ENCODE measurements at places on chromosomes 11 and 22. TPM values are rescaled to one million over a fixed set of nuclear protein-coding genes. Genes with fewer than 3 reads are reported as not detected.

GRCh38 chr22:43627485-43628213, 184.5 kb downstream of the EFCAB6 start:
- H3K27me3 ChIP-seq: no peaks in the 10 kb centered on the region
- no peaks in the 10 kb centered on the region for H3K4me1 ChIP-seq
- DNase-seq: no peak
- no peak overlapping the region for H3K27ac ChIP-seq
- no peak overlapping the region for H3K4me3 ChIP-seq

GRCh38 chr11:73542175-73542574, 55.7 kb downstream of the FAM168A start:
- peaks cover 7% of the 10 kb centered on the region for H3K4me1 ChIP-seq
- no peaks in the 10 kb centered on the region for H3K27me3 ChIP-seq
- no peaks in the 10 kb centered on the region for H3K36me3 ChIP-seq
- DNase-seq: no peak
- H3K27ac ChIP-seq: no peak overlapping the region

Gene ROBO4
- 16.0 TPM for total RNA-seq

DNA sequence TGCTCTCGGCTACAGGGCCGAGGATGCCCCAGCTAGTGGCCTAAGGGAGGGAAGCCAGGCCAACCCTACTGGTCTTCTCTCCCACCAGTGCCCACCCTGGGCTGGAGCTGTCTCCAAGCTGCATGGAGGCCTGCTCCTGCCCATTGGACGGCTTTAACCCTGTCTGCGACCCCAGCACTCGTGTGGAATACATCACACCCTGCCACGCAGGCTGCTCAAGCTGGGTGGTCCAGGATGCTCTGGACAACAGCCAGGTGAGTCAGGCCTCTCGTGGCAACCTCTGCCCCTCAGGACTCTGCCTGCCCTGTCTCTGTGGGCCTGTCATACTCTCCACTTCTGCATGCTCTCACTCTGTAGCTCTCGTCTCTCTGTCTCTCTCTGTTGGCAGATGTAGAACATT, 44.1 kb upstream of the TPBGL start:
- H3K4me1 ChIP-seq: peaks cover 45% of the 10 kb centered on the region
- H3K27me3 ChIP-seq: no peaks in the 10 kb centered on the region
- no peak for DNase-seq
- peaks cover 3% of the 10 kb centered on the region for H3K36me3 ChIP-seq
- H3K4me3 ChIP-seq: no peak overlapping the region
- no peak overlapping the region for H3K27ac ChIP-seq

DNA sequence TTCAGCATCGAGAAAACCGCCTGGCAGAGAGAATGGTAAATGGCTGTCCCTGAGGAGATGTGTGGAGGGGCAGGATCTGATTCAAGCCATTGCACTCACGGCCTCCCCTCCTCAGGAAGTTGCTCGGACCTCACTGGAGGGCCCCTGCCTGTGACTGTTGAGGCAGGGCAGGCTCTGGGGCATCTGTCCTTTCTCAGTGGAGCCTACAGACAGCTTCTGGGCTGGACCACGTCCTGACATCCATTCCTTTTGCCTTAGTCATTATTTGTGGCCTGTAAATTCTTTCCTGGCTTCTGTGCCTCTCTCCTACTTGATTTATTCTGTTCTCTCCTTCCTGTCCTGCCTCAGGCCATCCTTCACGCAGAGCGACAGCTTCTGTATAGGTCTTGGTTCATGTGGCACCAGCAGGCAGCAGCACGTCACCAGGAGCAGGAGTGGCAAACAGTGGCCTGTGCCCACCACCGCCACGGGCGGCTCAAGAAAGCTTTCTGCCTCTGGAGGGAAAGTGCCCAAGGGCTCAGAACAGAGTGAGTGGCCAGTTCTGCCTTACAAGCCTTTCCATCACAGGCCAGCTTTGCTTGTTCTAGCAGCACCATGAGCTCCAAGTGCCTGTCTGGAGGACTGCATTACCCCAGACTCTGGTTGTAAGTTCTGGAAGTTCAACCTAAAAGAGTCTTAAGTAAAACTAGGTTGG, 59.6 kb downstream of the PISD start:
- no peaks in the 10 kb centered on the region for H3K4me1 ChIP-seq
- H3K27ac ChIP-seq: no peak overlapping the region
- peak; percentile 26 for DNase-seq
- H3K4me3 ChIP-seq: no peak overlapping the region
- H3K27me3 ChIP-seq: no peaks in the 10 kb centered on the region

Gene THRSP
- 36.9 TPM for total RNA-seq

Gene KCNQ1OT1
- 2.5 TPM for total RNA-seq

- H3K4me3 ChIP-seq: no peak overlapping the region
- no peaks in the 10 kb centered on the region for H3K4me1 ChIP-seq
- no peak for DNase-seq
- H3K27me3 ChIP-seq: no peaks in the 10 kb centered on the region
- no peak overlapping the region for H3K27ac ChIP-seq
These were observed 123.9 kb downstream of the CTNND1 start for GRCh38 chr11:57885298-57886050.

- no peak overlapping the region for H3K27ac ChIP-seq
- H3K4me1 ChIP-seq: no peaks in the 10 kb centered on the region
- DNase-seq: no peak
- no peaks in the 10 kb centered on the region for H3K27me3 ChIP-seq
- H3K36me3 ChIP-seq: no peaks in the 10 kb centered on the region
These were observed 63.1 kb downstream of the LHFPL7 start for GRCh38 chr22:24883432-24883831.

- H3K36me3 ChIP-seq: peaks cover 41% of the 10 kb centered on the region
- H3K27ac ChIP-seq: no peak overlapping the region
- peak; percentile 72 for DNase-seq
- H3K4me1 ChIP-seq: peaks cover 9% of the 10 kb centered on the region
- no peak overlapping the region for H3K4me3 ChIP-seq
- no peaks in the 10 kb centered on the region for H3K27me3 ChIP-seq
These were observed 10.9 kb downstream of the LTO1 start for GRCh38 chr11:69664103-69664775.

DNA sequence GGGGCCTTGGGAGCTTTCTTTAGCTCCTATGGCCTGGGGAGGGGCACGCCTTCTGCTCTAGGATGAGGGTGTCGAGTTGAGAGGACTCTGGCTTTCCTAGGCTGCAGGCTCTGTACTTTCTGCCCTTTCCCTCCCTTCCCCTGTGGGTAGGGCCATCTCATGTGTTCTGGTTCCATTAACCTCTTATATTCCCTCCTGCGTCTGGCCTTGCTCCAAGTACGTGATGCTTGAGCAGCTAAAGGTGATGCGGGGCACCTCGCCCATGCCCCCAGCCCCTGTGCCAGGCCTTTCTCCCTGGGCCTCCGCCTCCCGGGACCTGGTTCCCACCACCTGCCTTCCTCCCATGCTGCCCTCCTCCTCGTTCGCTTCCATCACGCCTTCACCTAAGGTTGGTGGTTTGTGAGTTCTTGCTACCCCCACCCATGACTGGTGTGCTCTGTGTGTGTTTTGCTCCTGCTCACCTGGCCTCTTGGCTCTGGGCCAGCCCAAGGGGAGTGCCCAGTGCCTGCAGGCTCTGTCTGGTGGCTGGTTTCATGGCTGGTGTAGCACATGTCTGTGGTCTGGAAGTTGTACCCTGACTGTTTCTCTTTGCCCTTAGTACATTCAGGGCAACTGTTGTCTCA, 34.1 kb downstream of the PHLDB1 start:
- H3K27ac ChIP-seq: no peak overlapping the region
- H3K36me3 ChIP-seq: peaks cover 75% of the 10 kb centered on the region
- no peaks in the 10 kb centered on the region for H3K27me3 ChIP-seq

Gene PHLDA2
- 19.9 TPM for total RNA-seq

Gene OR51B5
- not detected for total RNA-seq

Gene MOGAT2
- total RNA-seq: 4.5 TPM

- no peak overlapping the region for H3K27ac ChIP-seq
- no peak for DNase-seq
- no peaks in the 10 kb centered on the region for H3K27me3 ChIP-seq
These were observed 22.1 kb downstream of the ZNF195 start for GRCh38 chr11:3356858-3357257.

Gene MISFA
- total RNA-seq: 2.7 TPM

- H3K36me3 ChIP-seq: no peaks in the 10 kb centered on the region
- no peaks in the 10 kb centered on the region for H3K27me3 ChIP-seq
- no peak for DNase-seq
- peak overlapping the region; percentile 0 for H3K4me3 ChIP-seq
These were observed 11.9 kb downstream of the CHRM1 start for GRCh38 chr11:62909107-62909894.

GRCh38 chr11:87306262-87306851, 268.6 kb downstream of the TMEM135 start:
- H3K27me3 ChIP-seq: no peaks in the 10 kb centered on the region
- no peak for DNase-seq
- H3K36me3 ChIP-seq: no peaks in the 10 kb centered on the region
- no peak overlapping the region for H3K27ac ChIP-seq

DNA sequence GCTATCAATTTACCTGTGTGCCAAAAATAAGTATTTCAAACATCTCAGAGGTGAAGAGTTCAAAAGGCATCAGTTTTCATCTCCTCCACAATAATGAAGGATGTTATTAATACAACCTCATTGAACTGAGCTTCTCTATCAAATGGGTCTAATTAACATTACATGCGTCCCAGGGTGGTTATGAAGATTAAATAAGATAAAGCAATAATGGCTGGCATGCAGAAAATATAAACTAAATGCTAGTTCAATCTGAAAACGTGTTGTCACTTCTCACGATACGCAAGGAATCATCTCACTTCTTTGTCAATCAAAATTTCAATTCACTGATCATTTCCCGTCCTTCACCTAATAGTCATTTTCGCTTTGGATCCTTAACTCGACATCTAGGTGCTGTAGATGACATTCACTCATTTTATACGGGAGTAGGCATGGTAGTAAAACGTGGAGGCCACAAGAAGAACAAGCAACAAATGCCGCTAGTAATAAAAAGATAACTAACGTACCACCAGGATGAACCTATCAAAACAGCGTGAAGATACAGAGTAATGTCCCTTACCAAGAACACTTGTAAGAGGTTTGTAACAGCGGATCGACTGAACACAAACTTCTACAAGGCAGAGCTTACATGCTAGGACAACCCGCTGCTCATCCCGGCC, 918 bp downstream of the CHORDC1 start:
- peak overlapping the region; percentile 81 for H3K27ac ChIP-seq
- peaks cover 26% of the 10 kb centered on the region for H3K4me1 ChIP-seq
- no peak for DNase-seq

- H3K4me3 ChIP-seq: no peak overlapping the region
- peak; percentile 43 for DNase-seq
- no peaks in the 10 kb centered on the region for H3K27me3 ChIP-seq
- no peak overlapping the region for H3K27ac ChIP-seq
These were observed 35.0 kb downstream of the PDGFB start for GRCh38 chr22:39209756-39210155.

DNA sequence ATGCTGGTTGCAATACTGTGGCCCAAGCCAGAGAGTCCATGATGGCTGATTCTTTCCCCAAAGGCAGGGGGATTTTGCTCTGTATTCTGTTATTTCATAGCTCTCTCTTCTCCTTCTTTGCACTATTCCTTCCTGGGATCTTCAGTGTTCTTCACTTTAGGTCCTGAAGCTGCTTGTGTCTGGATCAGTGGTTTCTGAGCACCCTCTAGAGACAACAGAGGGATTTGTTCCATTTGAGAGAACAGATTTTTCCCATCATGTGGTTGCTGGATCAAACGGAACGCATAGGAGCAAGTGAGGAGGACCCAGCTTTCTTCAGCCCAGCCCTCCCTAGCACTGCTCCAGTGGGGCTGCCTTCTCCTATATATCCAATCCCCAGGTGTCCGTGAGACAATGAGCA, 68.7 kb upstream of the SYN3 start:
- H3K4me3 ChIP-seq: no peak overlapping the region
- no peaks in the 10 kb centered on the region for H3K27me3 ChIP-seq
- H3K27ac ChIP-seq: no peak overlapping the region
- H3K4me1 ChIP-seq: no peaks in the 10 kb centered on the region
- no peaks in the 10 kb centered on the region for H3K36me3 ChIP-seq

GRCh38 chr22:44491269-44492035, 6.6 kb downstream of the RTL6 start:
- no peaks in the 10 kb centered on the region for H3K27me3 ChIP-seq
- H3K27ac ChIP-seq: no peak overlapping the region
- peaks cover 2% of the 10 kb centered on the region for H3K36me3 ChIP-seq
- DNase-seq: no peak
- no peak overlapping the region for H3K4me3 ChIP-seq

Gene FGF19
- total RNA-seq: not detected

GRCh38 chr11:9396752-9397151, 12.3 kb downstream of the IPO7 start:
- H3K27ac ChIP-seq: no peak overlapping the region
- H3K4me1 ChIP-seq: peaks cover 6% of the 10 kb centered on the region
- H3K4me3 ChIP-seq: no peak overlapping the region
- H3K36me3 ChIP-seq: no peaks in the 10 kb centered on the region
- no peaks in the 10 kb centered on the region for H3K27me3 ChIP-seq
- no peak for DNase-seq

DNA sequence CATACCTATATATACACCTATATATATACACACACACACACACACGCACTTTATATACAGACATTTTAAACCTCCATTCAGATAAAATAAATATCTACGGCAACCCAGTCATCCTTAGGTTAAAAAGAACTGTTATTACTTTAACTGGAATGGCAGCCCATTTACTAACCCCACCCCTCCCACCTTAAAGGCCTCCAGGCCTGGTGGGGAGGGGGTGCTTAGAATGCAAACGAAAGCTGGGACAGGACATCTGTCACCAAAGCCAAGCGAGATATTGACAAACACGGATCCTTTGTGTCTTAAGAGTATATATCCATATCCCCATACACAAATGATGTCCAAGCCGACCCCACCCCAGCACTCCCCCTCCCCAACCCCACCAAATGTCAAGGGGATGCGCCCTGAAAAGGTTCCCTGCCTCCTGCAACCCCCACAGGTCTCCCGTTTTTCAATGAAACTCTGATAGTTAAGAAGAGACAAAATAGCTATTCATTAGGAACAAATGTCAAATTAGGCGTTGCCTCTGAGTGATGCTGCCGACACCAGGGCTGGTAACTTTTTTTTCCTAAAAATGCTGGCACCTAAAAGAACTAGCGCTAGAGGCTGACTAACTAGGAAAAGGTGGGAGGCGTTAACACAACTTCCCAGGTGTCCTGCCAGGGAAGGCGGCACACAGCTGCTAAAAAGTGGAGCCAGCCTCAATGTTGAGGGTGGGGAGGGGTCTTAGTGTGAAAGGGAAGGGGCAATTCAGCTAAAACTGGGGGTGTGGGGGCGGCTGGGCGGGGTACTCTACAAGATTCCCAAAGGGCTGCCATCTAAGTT, 5.6 kb downstream of the MN1 start:
- H3K4me3 ChIP-seq: peak overlapping the region; percentile 19
- H3K27ac ChIP-seq: no peak overlapping the region
- no peaks in the 10 kb centered on the region for H3K36me3 ChIP-seq
- DNase-seq: no peak

DNA sequence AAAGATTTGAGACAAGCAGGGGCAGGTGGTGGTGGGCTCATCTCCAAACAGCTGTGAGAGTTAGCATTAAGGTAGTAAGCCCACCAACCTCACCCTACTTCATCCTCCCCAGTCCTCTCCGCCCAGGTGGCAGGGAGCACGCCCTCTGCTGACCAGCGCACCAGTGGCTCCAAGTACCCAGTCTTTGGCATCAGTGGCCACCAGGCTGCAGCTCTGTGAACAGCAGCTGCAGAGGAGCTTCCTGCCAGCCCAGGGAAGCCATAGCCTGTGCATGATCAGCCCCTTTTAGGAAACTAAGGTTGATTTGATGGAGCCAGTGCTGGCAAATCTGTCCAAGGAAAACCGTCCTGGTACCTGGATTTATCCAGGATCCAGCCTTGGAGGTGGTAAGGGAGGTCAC, 21.7 kb downstream of the CAVIN3 start:
- H3K36me3 ChIP-seq: no peaks in the 10 kb centered on the region
- no peak for DNase-seq
- H3K4me1 ChIP-seq: no peaks in the 10 kb centered on the region
- H3K27ac ChIP-seq: no peak overlapping the region
- H3K4me3 ChIP-seq: no peak overlapping the region
